Neural crest cell (in vitro differentiated cells): ENCODE measurements at places on chromosomes 2 and 18.
A peak's percentile ranks its signal among the peaks of the same experiment; 100 is the strongest.

DNA sequence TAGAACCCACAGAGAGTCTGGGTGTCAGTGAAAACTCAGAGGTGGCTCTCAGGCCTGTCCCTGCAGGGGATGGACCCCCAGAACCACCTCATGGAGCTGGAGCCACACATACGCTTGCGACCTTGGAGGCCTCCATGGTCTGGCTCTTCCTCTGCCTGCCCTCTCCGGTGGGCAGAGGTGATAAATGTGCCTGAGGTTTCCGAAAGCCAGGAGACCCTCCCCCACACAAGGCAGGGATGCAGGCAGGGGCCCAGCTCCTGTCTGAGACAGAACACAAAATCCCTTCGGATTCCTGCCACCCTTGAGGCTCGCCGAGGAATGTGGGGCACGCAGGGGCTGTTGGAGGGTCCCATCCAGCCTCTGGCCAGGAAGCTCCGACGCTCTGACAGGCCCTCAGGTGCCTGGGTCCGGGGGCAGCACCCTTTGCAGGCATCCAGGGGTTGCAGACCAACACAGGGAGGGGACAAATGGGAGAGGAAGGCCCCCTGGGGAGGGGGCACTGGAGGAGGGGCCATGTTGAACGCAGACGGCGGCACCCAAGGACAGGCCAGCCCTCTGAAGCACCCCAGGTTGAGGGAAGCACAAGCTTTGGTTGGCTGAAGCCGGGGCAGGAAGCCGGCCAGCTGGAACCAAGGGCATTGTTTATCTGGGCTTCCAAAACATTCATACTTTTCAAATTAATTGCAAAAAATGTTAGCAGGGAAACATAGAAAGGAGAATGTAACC is 4.1 kb upstream of the SNED1 start:
- DNase-seq: no peak

DNA sequence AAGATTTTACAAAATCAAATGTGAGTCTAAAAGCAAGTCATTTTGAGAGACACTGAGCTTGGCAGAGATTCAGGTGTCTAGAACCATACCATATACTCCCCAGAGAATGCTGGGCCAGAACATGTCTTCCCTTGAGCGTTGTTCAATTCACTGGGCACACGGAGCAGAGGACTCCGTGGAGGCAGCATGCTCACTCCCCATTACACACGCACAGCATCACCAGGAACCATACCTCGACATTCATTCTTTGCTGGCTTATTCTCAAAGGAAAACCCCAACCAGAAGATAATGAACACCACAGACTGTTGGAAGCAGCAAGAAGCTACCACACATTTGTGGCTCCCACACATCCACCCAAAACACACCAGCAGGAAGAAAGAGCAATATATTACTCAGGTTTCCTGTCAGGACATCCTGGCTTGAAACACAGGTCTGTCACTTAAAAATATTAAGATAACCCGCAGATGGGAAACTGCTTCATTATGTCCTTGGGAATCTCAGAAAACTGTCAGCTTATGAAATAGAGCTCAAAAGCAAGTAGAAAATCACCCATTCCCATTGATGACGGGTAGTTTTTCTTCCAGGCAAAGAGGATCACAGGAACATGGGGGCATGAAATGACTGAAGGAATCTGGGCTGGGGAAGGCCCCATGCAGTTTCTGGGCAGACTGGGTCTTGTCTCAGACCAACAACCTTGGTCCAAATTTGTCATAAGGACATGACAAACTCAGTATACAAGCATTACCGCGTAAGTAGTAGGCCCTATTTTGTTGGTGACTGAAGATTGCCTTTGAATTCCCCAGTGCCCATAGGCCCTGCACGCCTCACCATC is 46.4 kb downstream of the PCBP1 start:
- no peak for DNase-seq

DNA sequence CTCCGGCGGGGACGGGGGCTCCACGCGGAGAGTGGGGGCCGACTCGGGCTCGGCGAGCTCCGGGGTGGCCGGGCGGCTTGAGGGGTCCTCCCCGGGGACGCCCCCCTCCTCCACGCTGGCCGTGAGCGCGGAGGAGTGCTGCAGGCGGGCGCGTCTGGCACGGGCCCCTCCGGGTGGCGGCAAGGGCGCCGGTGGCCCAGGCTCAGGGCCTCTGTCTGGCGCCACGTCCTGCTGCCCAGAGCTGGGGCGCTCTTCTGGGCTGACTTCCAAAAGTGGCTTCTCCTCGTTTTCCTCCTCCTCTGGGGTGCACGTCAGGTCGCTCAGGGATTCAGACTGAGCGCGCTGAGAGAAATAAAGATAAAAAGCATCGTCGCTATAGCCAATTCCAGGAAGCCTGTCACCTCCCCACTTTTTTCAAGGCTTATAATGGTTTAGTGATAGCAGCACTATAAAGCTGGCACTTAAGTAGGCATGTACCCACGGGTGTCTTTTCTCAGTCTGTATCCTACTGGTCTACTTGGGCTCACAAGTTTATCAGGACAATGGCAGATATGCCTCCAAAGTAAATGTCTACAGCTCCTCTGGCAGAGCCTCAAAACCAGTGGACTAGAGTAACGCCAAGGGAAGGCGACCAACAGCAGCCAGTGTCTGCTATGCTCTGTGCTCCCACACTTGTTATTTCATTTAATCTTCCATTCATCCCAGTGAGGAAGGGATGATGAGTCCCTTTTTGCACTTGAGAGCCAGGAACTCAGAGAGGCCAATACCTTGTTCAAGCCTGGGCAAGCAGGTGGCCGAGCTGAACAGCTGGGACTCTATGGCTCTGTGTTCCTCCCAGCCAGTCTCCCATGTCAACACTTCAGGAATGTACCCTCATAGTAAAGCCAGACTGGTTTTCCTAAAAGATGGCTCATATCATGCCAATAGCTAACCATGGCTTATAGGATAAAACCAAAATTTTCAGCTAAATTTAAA is 92.6 kb upstream of the MGAT4A start:
- DNase-seq: no peak

GRCh38 chr2:150485871-150486538 is 1.5 kb downstream of the RND3 start:
- peak; percentile 51 for DNase-seq

- no peak for DNase-seq
These were observed 44.4 kb downstream of the TRIB2 start for GRCh38 chr2:12761104-12761503.

DNA sequence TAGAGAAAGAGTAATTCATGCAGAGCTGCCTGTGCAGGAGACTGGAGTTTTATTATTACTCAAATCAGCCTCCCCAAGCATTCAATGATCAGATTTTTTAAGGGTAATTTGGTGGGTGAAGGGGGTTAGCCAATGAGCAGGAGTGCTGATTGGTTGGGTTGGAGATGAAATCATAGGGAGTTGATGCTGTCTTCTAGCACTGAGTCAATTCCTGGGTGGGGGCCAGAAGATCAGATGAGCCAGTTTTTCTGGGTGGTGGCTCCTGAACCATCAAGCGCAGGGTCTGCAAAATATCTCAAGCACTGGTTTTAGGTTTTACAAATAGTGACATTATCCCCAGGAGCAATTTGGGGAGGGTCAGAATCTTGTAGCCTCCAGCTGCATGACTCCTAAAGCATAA is 312.8 kb upstream of the THSD7B start:
- no peak for DNase-seq

GRCh38 chr2:196286821-196287220 is 115.4 kb upstream of the STK17B start:
- DNase-seq: no peak

- no peak for DNase-seq
These were observed 94.1 kb upstream of the MC4R start for GRCh38 chr18:60466677-60467076.

- DNase-seq: no peak
These were observed 407.1 kb downstream of the SPAG16 start for GRCh38 chr2:213691351-213691750.

DNA sequence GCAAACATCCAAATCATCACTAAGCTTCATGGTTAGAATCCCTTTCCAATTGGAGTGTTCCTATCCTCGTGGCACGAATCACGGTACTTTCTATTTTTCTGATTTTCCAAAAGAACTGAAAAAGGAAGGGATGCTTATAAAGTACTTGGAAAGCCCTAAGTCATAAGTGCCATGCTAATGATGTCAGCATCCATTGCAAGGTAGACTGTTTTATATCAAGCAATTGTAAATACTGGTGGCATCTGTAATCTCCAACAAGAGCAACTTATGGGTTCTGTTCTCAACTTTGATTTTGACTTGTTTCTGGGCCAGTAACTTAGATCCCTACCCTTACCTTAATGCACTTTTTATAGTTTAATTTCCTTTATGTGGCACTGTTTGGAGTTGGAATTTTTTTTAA is 619.5 kb downstream of the BCL11A start:
- no peak for DNase-seq

- no peak for DNase-seq
These were observed 5.6 kb downstream of the PLCL1 start for GRCh38 chr2:197810016-197810415.

DNA sequence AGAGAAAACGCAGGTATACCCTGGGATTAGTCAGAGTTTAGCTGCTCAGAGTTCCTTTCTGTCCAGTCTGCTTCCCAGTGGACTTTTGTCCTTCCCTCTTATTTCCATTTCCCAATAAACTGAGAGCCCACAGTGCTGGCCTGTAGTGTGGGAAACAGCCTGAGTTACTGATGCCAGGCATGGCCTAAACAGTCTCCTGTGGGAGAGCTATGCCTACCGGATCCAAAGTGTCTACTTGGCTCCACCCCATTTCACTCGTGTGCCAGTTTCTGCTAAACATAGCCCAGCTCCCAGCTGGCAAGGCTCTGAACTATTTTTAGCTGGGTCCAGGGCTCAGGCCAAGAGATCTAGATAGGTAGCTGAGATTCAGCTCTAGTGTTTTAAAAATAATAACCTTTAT is 15.6 kb upstream of the PPP1CB start:
- DNase-seq: no peak

DNA sequence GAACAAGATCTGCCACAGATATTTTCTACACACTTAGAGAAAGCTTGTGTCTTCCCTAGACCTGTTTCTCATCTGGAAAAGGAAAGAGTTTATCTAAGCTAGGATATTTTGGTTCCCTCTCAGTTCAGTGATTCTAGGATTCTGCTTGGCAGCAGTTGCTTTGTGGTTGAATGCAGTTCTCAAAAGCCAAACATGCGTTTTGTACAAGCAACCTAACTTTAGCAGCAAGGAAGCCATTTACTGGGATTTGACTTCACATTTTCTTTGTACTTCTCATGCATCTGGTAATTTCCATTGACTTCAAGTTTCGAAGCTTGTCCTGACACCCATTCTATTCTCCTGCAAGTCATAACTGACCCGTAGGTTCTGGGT is 33.3 kb downstream of the VSNL1 start:
- no peak for DNase-seq

DNA sequence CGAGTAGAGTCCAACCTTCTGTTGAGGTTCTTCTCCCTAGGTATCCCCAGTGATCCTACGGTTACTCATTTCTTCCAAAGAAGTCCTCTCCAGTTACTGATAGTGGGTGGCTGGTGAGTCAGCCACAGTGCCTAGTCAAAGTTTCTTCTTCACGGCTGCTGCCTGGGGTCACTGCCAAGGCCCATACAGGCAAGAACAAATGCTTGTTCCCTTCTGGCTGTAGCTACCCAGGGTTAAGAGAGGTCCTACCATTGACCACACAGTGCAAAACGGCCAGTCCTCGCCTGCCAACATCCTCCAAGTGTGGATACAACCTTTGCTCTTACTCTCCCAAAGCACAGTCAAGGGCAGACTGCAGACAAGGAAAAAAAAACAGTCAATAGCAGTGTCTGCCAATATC is 2.9 kb upstream of the PTPN4 start:
- no peak for DNase-seq

DNA sequence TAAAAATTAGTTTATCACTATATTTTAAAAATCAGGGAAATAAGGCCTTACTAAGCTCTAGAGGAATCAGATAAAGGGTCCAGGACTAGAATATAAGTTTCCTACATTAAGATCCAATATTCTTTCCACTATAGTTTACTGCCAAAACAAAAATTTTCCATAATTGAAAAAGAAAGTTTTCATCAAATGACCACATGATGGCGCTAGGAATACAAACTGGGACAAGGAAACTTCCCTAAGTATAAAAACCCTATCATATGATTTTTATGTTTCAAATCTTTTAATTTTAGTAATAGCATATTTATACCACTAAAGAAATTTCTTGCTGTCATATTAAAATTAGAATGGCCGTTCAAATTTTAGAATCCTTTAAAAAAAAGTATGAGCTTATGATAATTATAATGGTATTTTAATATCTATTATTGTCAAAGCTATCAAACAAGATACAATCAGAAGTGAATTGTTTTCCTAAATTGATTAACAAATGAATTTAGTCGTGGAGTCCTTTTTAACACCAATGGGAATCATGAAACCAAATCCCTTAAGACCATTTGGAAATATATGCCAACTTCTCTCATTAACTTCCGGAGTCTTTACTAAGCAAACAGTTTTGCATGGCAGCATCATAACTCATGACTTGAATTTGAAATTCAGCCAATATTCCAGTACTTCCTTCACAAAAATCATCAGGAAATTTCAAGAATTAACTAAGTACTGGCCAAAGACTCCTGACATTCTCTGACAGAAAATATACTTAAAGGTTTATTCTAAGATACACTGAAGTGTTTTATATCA is 70.3 kb downstream of the SCN1A start:
- no peak for DNase-seq

- no peak for DNase-seq
These were observed 296.8 kb upstream of the HDAC4 start for GRCh38 chr2:239697399-239698164.

DNA sequence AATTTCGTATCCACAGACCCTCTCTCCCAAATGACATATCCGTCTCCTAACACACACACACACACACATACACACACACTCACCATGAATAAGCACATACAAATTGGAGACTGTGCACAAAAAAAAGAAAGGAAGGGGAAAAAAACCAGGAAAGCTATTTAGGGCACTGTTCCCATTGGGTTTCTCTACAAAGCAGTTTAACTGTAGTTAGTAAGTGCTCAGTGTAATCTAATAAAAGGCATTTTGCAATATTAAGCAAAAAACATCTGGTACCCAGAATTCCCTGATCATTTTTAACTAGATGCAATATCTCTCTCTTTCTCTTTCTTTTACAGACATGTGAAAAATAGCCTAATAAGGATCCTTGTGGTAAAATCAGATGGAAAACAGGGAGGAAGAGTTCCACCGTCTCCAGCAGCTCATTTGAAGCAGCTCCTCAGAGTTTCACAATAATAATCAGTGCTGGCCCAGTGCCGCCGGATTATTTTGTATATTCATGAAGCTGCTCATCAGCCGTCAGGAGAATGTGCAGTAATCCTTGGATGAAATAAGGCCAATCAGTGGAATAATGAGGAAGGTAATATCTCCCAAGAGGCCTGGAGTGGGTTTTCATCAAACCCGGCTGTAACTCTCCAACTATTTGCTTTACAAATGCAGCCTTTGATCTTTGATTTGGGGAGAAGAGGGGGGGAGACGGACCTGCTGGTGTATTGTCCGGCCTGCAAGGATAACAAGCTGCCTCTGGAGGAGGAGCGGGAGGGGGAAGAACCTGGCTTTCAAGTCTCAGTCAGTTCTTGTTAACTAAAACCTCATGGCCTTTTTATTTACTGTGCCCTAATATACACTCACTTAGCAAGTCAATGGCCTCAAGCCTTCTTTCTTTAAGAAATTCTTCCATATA is 227.6 kb upstream of the SMIM21 start:
- no peak for DNase-seq

GRCh38 chr2:88563129-88563528 is 64.1 kb downstream of the EIF2AK3 start:
- DNase-seq: no peak
